ENCODE measurements at places on chromosomes 5 and 9.

DNA sequence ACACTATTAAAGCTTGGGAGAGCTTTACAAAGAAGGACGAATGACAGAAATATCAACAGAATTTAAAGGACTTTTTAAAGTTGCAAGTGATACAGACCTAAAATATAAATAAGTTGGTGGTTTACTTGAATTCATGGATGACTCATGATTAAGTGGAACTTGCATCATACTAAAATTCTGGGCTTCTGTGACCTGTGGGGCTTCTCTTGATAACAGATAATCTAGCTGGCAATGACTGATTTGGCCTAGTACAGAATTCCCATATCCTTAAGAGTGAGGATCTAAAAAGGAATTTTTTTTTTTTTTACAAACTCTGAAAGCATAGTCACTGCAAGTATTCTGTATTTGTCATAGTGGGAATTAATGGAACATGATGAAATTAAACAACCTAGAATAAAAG lies 543.7 kb upstream of the SGCD start:
- no peak for DNase-seq

DNA sequence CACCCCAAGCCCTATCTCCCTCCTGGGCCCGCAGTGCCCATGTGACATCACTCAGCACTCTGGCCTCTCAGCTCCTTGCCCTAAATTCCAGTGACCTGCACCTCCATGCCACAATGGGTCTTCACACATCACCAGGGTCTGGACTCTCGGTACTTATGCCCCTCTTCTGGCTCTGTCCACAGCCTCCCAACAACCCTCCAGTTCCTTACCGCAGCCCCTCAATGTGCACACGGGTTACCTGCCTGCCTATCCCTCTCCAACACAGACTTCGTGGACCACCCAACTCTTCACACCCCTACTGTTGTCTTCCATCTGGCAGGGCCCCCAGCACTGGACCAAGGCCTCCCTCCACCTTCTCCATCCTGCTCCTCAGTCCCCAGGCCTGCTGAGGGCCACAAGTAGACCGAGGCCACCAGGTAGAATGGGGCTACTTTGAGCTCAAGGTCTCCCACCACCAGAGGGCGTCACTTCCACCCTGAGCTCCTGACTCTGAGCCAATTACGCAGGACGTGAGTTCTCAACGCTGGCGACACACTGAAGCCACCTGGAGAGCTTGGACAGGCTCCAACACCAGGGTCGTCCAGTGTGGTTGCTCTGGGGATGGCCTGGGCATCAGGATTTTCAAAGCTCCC lies 172.1 kb downstream of the GABBR2 start:
- DNase-seq = no peak

DNA sequence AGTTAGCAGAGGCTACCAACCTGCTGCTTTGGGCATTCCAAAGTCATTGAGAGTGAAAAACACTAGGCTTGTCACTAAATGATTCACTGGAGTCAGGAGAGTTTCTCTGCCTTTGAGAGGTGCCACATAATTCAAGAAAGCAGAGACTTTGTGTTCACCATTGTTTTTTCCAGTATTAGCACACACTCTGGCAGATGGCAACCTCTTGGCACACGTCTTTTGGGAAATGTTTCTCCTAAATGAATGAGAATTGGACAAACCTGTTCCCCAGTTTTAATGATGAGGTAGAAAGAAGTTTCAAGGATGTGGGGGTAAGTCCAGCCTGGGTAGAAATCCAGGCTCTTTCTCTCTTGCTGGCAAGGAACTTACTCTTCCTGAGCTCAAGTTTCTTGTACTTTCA lies 259.1 kb downstream of the GABRB2 start:
- DNase-seq = no peak

- DNase-seq = no peak
Measured at GRCh38 chr5:145495741-145496140, 339.4 kb downstream of the PRELID2 start.

DNA sequence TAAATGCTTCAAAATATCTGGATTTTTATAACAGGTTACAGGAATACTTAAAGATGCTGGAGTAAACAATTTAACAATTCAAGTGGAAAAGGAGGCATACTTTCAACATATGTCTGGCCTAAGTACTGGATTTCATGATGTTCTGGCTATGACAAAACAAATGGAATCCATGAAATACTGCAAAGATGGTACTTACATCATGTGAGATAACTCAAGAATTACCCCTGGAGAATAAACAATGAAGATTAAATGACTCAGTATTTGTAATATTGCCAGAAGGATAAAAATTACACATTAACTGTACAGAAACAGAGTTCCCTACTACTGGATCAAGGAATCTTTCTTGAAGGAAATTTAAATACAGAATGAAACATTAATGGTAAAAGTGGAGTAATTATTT lies 35.6 kb downstream of the SLC30A5 start:
- no peak for DNase-seq

GRCh38 chr5:5009240-5009639 lies 130.9 kb upstream of the ADAMTS16 start:
- DNase-seq = no peak

- DNase-seq = no peak
Measured at GRCh38 chr5:83472213-83472507, 616 bp downstream of the VCAN start.

DNA sequence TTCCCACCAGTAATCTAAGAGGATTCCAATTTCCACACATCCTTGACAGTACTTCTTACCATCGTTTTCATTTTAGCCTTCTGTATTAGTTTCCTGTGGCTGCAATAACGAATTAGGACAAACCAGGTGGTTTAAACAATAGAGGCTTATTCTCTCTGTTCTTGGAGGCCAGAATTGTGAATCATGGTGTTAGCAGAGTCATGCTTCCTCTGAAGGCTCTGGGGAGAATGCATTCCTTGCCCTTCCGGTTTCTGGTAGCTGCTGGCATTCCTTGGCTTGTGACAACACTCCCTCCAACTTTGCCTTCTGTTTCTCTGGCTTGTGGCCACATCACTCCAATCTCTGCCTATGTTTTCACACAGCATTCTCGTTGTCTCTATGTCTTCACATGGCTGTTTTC lies 23.5 kb downstream of the RIGI start:
- no peak for DNase-seq

DNA sequence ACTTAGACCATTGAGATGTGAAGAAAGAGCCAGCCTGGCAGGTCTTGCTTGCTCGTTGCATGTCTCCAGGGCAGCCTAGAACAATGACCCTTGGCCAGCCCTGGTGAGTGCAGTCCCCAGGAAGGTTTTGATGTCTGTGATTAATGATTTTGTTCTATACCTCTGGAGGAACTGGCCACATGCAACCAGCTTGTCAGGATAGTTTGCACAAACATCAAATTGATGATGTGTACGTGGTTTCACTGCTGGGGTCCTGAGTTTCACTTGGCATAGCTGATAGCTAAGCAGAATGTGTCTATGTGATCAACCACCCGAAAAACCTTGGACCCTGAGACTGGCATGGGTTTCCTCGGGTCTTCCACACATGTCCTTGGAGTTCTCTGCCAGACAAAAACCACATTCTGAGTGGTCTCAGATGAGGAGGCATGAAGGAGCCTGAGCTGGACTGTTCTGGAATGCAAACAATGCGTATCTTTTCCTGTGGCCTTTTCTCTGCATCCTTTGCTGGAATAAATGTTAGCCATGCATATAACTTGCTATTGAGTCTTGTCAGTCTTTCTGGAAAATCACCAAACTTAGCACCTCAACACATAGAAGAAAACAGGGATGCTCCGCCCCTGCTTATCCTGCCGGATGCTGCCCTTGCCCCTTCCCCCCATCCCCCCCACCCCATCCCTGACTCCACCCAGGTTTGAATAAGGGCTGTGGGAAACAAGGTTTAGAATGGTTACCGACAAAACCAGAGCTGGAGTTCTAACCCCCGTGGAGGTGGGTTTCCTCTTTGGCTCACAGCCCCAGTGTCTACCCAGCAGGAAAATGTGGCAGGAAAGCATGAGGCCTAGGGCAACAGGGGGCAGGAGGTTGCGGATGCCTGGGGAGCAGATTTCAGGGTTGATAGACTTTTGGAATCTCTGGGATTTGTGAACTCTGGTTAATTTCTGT lies 50.1 kb upstream of the ANKRD33B start:
- DNase-seq = no peak

GRCh38 chr9:127211983-127212382 lies 52.6 kb upstream of the GARNL3 start:
- DNase-seq = no peak

- DNase-seq = no peak
Measured at GRCh38 chr5:142984525-142984924, 214.3 kb downstream of the ARHGAP26 start.

- DNase-seq = no peak
Measured at GRCh38 chr9:122374885-122375420, 4.1 kb downstream of the PTGS1 start.

- no peak for DNase-seq
Measured at GRCh38 chr5:149747833-149748366, 17.8 kb downstream of the PPARGC1B start.

GRCh38 chr5:57495285-57496086 lies 12.9 kb upstream of the ACTBL2 start:
- DNase-seq = no peak

GRCh38 chr5:103034662-103035392 lies 85.1 kb downstream of the GIN1 start:
- no peak for DNase-seq

- DNase-seq = no peak
Measured at GRCh38 chr5:99105216-99105615, 176.4 kb upstream of the CHD1 start.

GRCh38 chr5:103600086-103600485 lies 37.5 kb upstream of the NUDT12 start:
- DNase-seq = no peak

GRCh38 chr9:87685441-87685840 lies 40.5 kb upstream of the CTSL start:
- no peak for DNase-seq
